ENCODE measurements at places on chromosomes 3 and 15.

GRCh38 chr3:41222501-41222900 is 23.2 kb downstream of the CTNNB1 start:
- DNase-seq, result no peak

DNA sequence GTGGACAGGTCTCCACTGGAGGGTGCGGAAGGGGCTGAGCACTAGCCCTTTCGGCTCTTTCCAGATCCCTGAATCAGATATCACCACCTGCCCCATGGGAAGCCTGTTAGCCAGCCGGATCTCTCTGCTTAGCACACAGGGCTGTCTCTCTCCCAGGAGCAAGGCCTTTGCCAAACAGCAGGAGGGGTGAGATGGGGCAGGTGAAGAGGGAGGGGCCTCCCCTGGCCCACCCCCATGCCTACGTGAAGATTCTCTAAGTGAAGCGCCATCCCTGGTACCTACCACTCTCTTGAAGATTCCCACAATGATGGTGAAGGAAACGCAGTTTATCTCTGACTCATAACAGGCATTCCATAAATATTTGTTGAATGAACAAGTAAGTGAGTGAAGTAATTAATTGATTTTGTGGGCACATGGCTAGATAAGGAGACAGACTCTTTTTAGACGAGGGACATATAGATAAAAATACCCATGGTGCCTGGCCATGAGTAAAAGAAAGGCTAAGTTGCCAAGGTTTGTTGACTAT is 19.6 kb upstream of the HCN4 start:
- peak; percentile 35 for DNase-seq

- DNase-seq, result no peak
These were observed 73.0 kb downstream of the FILIP1L start for GRCh38 chr3:100041328-100041749.

- no peak for DNase-seq
These were observed 127.0 kb downstream of the PLOD2 start for GRCh38 chr3:146033950-146034349.

DNA sequence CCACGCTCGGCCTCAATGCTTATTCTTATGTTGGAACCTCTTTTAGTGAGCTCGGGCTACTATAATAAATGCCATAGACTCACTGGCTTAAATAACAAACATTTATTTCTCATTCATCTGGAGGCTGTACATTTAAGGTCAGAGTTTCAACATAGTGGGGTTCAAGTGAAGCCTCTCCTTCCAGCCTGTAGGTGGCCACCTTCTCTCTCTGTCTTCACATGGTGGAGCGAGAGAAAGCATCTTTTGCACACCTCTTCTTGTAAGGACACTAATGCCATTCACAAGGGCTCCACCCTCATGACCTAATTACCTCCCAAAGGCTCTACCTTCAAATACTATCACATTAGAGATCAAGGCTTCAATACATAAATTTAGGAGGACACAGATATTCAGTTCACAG is 520.3 kb upstream of the EPHA6 start:
- no peak for DNase-seq

- DNase-seq, result no peak
These were observed 111.5 kb downstream of the SEMA5B start for GRCh38 chr3:122916084-122916483.

GRCh38 chr15:57059026-57059660 is 140.7 kb downstream of the TCF12 start:
- DNase-seq, result no peak

DNA sequence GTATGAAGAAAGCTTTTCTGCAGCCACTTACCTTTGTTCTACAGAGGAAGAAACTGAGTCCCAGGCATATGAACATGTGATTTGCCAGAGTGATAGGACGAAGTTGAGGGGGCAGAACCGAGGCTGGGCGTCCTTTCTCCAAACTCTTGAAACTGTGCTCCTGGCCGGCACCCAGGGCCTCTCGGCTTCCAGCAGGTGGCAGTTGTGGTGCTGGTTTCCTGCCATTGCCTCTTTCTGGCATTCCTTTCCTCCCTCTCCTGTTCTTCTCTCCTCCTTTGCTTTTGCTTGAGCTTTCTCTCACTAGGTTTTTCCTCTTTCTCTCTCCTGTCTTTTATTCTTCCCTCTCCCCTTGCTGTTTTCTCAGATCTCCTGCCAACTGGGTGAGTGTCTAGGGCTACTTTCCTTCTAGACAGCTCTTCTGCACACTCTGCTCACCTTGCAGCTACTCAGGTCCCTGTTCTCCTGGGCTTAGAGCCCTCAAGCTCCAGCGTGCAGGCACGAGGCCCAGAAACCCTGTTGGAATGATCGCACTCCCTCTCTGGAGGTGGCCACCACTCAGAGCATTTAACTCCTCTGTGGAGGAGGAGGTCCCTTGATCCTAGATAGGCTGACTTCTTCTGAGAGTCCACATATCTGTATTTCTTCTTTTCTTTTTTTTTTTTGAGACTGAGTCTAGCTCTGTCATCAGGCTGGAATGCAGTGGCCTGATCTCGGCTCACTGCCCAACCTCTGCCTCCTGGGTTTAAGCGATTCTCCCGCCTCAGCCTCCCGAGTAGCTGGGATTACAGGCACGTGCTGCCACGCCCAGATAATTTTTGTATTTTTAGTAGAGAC is 26.2 kb downstream of the TRAK1 start:
- peak; percentile 67 for DNase-seq

DNA sequence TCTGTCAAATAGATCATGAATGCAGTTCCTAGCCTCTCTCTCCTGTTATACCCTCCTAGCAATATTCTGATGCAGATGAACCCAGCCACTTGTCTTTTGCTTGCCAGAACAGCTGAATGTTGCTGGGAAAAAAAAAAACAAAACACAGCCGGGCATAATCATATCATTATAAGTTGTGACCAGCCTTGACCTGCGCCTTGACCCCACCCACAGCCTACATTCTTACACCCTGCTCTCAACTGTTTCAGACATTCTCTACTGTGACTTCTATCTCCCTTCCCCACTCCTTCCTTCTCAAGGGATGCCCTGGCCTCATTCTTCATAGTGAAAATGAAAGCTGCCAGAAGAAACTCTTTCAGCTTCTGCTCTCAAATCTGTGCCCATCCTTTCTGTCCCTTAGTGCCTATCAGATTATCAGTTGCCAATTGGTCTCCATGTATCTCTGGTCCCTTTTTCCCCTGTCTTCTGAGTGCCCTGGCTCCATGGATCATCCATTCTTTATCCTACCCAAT is 389.1 kb upstream of the TPRG1 start:
- DNase-seq, result no peak

- no peak for DNase-seq
These were observed 90.6 kb downstream of the MYO5A start for GRCh38 chr15:52438047-52438446.

DNA sequence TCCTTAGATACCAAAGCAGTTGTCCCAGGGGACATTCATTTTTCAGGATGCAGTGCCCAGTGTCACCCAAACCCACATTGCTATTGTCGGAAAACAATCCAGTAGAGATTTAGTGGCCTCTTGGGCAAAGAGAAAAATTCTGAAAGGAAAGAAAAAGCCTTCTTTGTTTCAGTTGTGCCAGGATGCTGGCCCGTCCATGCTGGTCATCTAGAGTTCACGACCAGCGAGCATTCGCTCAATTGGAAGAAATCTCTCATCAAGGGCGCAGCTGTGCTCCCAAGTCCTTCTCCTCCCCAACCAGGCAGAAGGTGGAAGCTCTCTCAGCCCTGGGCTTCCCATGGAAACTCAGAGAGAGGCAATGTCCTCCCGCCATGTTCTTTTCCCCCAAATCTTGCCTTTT is 123.7 kb downstream of the MTHFS start:
- no peak for DNase-seq

Measured in iPS-NIHi11 (cell line).